ENCODE measurements at places on chromosomes 5 and 9.
A peak's percentile ranks its signal among the peaks of the same experiment; 100 is the strongest.

DNA sequence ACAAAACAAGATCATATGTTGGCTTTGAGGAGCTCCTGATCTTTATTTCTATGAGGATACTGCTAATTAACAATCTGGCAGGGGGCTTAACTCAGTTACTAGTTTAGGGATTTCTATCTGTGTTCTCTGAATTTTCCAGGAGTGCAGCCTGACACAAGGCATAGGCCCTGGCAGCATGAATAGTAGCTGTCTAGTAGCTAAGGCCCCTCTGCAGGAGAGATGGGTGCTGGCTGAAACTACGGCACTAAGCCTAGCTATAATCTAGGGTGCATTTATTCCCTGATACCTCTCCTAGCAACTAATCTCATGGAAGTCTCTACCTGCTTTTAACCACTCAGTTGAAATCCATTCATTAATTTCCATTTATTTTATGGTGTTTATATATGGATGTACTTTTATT is 268.2 kb downstream of the TMEM232 start:
- no peak for DNase-seq

DNA sequence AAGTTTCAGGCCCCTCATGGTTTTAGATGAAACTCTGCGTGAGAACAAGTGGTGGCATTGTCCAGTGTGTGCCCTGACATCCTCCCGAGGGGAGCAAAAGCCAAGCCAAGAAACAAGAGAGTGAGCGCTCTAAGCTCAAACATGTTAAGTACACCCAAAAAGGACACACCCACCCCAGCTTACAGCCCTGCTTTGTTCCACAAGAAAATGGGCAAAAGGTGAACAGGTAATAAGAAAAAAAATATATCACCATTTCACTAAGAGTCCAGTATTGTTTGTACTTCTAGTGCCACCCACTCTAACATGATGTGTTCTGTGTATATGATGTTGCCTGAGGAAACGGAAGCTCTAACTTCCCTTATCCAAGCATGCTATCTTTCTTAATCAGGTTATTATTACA is 278.2 kb downstream of the SLIT3 start:
- no peak for DNase-seq

DNA sequence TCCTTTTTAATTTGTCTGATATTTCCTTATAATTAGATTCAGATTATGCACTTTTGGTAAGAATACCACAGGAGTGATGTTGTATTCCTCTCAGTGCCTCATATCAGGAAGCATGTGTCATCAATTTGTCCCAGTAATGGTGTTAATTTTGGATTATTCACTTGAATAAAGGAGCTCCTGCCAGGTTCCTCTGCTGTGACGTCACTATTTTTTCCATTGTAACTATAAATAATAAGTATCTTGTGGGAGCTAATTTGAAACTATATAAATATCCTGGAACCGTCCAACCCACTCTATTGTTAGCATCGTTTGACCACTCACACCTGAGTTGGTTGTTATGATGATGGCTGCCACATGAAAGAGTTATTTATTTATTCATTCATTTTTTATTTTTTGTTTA is 107.9 kb downstream of the INVS start:
- no peak for DNase-seq

GRCh38 chr9:108673386-108673785 is 182.4 kb downstream of the ACTL7B start:
- no peak for DNase-seq

- no peak for DNase-seq
These were observed 29.6 kb downstream of the LHX2 start for GRCh38 chr9:124040935-124041816.

DNA sequence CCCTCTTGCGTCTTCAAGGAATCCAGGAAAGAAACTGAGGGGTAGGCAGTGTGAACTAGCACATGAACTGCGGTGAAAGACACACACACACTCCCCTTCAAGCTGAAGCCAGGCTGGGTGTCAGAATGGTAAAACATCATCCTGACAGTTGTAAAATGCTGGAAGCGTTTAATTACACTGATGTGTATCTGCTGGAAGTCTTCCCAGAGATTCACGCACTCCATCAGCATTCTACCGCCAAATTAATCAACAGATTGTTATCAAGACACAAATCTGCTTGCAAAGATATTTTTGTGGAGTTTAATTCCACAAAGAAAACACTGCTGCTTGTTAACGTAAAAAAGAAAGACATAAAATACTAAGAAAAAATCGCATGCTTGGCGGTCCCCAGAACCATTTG is 241.0 kb upstream of the NFIL3 start:
- no peak for DNase-seq

DNA sequence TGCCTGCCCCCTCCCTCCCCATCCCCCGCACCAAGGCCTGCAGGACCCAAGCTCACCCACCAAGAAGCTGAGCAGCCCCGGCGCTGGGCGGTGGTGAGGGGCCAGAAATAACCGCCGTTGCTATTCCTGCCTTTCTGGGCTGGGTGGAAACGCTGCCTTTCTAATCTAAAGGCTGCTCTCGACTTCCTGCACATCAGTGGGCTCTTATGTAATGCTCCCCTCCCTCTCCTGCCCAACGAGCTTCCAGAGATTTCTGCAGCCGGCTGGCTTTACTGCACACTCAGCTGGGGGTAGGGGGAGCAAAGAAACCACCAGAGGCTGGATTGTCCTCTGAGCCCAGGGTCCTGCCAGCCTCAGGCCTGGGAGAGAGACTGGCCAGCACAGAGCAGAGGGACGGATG is 6.9 kb upstream of the EGR1 start:
- DNase-seq, result no peak

DNA sequence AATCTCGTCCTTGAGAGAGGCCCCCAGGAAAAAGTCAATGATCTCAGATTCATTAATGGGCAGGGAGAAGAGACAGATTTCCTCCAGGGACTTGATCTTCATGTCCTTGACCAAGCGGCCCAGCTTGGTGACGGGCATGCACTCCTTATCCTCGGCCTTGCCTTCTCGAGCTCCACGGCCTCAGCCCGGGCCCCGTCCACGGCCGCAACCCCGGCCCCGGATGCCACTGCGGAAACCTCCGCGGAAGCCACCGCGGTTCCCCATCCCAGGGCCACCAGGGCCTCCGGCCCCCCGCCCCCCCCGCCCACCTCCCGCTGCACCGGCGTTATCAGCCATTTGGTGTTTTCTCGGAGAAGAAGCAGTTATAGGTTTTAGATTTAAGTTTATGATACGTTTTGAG is 18.3 kb downstream of the INVS start:
- DNase-seq, result no peak

- DNase-seq, result no peak
These were observed 33.3 kb downstream of the KCTD16 start for GRCh38 chr5:144203750-144204596.

GRCh38 chr5:60520451-60521227 is 179.3 kb downstream of the DEPDC1B start:
- DNase-seq, result no peak

GRCh38 chr5:13567819-13568218 is 376.7 kb downstream of the DNAH5 start:
- DNase-seq, result no peak

GRCh38 chr9:98660541-98660940 is 48.2 kb downstream of the GABBR2 start:
- no peak for DNase-seq

- no peak for DNase-seq
These were observed 57.4 kb downstream of the ADAMTSL1 start for GRCh38 chr9:18531136-18532065.

DNA sequence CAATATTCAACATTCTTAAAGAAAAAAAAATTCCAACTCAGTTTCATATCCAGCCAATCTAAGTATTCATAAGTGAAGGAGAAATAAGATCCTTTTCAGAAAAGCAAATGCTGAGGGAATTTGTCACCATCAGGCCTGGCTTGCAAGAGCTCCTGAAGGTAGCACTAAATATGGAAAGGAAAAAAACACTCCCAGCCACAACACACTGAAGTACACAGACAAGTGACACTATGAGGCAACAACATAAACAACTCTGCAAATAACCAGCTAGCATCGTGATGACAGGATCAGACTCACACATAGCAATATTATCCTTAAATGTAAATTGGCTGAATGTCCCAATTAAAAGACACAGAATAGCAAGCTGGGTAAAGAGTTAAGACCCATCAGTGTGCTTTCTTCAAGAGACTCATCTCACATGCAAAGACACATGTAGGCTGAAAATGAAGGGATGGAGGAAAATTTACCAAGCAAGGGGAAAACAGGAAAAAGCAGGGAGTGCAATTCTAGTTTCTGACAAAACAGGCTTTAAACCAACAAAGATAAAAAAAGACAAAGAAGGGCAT is 33.1 kb downstream of the ANKRD33B start:
- no peak for DNase-seq

GRCh38 chr9:8757881-8758280 is 958.3 kb upstream of the DMAC1 start:
- no peak for DNase-seq

DNA sequence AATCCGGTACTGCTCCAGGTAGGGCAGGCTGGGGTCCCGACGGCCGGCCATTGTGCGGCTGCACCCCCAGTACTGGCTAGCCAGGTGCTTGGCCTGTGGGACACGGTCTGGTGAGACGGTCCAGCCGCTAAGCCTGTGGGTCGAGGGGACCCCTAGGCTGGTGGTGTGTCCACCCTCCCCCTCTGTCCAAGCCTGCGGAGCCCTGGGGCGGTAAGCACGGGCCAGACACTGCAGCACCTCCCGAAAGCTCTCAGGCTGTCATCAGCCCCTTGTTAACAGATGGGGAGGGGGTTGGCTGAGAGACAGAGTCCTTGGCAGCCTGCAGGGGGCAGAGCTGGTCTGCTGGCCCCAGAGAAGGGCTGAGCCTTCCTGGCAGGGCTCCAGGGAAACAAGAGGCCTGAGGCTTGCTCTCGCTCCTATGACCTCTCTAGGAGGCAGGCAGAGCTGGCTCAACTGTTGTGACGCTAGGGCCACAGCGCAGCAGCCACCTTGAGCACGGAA is 11.8 kb upstream of the MRNIP start:
- peak; percentile 47 for DNase-seq

DNA sequence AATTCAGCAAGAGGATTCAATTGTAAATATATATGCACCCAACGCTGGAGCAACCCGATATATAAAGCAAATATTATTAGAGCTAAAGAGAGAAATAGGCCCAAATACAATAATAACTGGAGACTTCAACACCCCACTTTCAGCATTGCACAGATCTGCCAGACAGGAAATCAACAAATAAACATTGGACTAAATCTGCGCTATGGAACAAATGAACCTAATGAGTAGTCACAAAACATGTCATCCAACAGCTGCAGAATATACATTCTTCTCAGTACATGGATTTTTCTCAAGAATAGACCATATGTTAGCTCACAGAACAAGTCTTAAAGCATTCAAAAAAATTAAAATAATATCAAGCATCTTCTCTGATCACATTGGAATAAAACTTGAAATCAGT is 86.1 kb upstream of the SLC1A1 start:
- DNase-seq, result no peak

DNA sequence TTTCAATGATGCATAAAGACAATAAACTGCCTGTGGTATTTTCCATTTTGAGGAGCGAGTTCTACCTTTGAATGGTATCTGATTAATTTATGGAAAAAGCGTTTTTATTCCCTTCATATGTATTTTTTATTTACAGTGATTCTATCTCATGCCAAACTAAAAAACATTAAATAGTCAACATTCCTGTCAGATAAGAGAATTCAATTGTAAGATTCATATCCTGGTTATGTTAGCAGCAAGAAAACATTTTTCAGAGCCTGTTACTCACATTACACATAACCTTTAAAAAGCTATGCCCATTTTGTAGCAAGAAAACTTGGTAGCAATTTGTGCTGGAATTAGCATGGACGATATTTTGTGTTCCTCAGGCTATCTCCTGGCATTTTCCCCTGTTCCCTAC is 55.1 kb upstream of the PRLR start:
- no peak for DNase-seq

DNA sequence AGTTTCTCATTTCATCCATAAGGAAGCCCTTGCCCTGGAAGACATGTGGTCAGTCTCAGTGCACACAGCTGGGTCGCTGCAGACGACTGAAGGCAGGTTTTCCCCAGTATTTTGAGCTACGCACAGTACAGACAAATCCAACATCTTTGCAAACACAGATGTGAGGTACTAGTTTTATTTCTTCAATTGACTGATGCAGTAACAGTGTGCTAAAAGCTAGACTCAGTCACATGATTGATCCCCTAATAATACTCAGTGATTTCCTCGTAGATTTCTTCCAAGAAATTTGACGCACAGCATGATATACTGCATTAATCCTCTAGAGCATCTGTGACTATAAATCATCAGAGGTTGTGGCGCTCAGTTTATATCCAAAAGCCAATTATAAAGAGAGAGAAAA is 346.1 kb downstream of the DIRAS2 start:
- DNase-seq, result no peak

- DNase-seq, result no peak
These were observed 57.6 kb downstream of the TMEM174 start for GRCh38 chr5:73230264-73231245.

- no peak for DNase-seq
These were observed 4.5 kb downstream of the SLC12A7 start for GRCh38 chr5:1107167-1108022.

DNA sequence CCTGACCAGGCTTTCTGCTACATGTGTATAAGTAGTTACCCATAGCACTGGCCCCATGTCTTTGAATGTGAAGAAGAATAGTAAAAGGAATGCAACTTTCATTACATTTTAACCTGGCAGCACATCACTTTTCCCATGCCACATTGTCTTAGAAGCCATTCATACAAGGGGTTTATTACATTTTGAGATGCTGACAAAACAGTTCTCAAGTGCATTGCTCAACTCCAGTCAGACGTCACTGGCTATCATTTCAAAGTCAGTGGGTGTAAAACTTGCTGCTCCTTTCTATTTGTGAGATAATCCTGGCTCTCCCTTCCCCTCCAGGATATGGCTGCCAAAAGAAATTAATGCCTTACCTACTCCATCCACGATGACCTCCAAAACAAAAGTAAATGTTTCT is 97.0 kb upstream of the VCAN start:
- DNase-seq, result no peak

- DNase-seq, result no peak
These were observed 334.7 kb downstream of the DIRAS2 start for GRCh38 chr9:90307891-90308290.

All from iPS DF 6.9 (cell line).